IMR-90 (cell line): ENCODE measurements at places on chromosomes 2 and 18. TPM values are rescaled to one million over a fixed set of nuclear protein-coding genes. Genes with fewer than 3 reads are reported as not detected.

DNA sequence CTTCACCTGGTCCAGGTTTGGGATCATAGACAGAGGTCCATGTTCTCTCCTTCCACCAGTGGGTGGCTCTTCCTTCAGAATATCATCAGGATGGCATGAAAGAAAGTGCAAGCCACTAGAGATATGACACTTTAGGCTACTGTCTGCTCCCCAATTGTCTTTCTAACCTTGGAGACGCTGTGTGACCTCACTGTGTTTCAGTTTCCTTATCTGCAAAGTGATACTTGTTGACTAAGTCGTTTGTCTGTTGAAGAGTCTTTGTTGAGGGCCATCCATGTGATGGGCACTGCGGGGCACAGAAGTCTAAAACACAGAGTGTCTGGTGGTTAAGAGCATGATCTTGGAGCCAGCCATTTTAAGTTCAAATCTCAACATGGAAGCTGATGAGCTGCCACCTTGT, 259.9 kb upstream of the THSD7B start:
- H3K27me3 ChIP-seq = no peaks in the 10 kb centered on the region
- no peak overlapping the region for H3K4me3 ChIP-seq
- no peaks in the 10 kb centered on the region for H3K4me1 ChIP-seq
- DNase-seq = no peak

DNA sequence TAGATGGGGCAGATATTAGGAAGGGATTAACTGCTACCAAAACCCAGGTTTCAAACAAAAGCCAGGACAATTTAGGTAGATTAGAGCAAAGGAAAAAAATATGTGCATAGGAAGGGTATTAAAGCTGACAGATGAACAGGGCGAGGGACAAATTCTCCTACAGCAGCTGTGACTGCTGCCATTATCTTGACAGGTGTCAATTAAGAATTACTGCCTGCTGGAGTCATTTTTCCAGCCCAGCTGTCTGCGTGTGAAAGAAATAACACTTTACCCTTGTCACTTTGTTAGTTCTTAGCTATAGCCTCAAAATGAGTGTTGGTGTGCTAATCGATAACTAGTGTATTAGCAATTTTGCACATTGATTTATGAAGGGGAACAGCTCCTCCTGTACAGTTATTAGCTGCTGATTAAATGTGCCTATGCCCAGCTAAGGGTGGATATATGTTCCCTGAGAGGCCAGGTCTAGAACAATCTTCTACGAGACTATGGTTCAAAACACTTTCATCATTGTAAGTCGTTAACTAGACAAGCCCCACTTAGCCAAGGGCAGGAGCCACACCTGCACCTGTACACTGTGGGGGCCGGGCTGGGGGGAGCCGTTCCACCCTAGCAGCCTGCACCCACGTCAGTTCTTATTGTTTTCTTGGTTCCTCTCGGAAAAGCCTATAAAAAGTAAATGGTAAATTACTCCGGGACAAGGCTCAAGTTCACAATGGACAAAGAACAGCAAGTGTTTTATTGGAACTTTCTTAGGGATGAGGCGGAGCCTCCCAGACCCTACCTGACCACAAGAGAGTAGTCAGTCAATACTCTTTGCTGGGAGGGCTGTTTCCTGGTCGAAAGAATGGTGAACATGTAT, 7.7 kb downstream of the TSHZ1 start:
- no peaks in the 10 kb centered on the region for H3K36me3 ChIP-seq
- H3K27ac ChIP-seq = no peak overlapping the region
- H3K27me3 ChIP-seq = no peaks in the 10 kb centered on the region
- no peak overlapping the region for H3K4me3 ChIP-seq
- DNase-seq = no peak

DNA sequence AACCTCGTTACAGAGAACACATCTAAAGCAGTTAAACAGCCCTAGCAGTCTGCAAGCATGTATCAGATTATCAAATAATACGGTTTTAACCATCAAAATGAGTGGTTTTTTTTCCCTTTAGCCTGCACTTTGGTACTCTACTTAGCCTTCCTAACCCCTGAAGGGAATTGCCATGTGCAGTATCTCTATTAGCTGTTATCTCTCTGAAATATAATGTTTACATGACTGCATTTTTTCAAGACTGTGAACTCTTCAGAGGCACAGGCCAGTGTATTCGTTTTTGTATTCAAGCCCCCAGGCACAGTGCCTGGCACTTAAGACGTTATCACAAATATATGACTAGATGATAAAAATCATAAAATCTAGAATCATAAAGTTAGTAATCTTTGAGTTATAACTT, 509.5 kb downstream of the PARD3B start:
- peaks cover 8% of the 10 kb centered on the region for H3K4me1 ChIP-seq
- no peak for DNase-seq
- H3K36me3 ChIP-seq = no peaks in the 10 kb centered on the region

DNA sequence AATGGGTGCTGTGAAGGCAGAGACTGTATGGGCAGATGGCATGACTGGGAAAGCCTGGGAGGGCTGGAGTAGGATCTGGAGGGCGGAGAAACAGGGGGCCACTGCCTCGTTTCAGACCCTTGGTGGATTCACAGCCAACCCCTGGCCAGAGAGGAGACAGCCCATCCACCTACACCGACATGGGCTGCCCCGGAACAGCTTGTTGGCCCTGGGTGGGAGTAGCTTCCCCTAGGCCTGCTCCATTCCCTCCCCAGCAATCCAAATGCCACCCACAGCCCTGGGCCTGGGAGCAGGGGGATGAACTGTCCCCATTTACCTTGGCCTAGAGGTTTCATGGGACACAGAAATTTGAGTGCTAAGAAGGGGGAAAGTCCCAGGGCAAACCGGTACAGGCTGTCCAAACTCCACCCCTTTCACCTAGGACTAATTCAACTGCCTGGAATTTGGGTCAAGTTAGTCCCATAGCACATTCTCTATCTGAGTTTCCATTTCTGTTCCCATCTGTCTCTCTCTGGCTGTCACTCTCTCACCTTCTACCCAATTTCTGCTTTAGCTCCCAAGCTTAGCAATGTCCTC, 37.0 kb downstream of the LBH start:
- no peak overlapping the region for H3K27ac ChIP-seq
- DNase-seq = no peak
- H3K4me1 ChIP-seq = peaks cover 19% of the 10 kb centered on the region
- H3K36me3 ChIP-seq = no peaks in the 10 kb centered on the region
- H3K4me3 ChIP-seq = no peak overlapping the region

Gene CAMKMT
- total RNA-seq = 6.7 and 6.8 TPM in 2 replicates

DNA sequence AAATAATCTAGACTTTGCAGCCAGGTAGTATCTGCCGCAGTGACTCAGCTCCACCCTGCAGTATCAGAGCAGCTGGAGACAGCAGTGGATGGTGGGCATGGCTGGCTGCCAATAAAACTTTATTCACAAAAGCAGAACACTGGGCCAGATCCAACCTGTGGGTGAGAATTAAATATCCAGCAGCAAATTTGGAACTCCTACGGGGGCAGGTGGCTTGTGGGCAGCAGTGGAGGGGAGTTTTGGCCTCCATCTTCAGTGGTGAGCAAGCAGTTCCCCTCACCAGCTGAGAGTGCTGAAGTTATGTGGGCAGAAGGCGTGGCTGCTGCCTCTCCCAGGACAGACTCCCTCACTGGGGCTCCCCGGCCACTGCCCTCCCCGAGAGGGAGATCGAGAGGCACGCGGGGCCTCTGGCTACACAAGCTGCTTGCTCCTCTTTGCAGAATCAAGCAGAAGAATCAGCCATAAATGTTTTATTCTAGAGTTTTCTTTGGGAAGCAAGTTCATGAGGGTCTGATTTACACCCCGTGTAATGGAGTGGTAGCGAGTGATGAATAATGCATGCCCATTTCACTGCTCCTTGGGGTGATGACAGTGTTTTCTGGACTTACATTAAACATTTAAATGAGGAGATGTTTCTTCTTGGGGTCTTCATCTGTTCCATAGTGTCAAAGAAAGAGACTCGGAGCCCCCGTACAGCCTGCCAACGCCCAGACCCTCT, 204.3 kb downstream of the SEPTIN10 start:
- H3K27ac ChIP-seq = no peak overlapping the region
- peaks cover 6% of the 10 kb centered on the region; the same call in 1 of the 2 replicates for H3K4me1 ChIP-seq

DNA sequence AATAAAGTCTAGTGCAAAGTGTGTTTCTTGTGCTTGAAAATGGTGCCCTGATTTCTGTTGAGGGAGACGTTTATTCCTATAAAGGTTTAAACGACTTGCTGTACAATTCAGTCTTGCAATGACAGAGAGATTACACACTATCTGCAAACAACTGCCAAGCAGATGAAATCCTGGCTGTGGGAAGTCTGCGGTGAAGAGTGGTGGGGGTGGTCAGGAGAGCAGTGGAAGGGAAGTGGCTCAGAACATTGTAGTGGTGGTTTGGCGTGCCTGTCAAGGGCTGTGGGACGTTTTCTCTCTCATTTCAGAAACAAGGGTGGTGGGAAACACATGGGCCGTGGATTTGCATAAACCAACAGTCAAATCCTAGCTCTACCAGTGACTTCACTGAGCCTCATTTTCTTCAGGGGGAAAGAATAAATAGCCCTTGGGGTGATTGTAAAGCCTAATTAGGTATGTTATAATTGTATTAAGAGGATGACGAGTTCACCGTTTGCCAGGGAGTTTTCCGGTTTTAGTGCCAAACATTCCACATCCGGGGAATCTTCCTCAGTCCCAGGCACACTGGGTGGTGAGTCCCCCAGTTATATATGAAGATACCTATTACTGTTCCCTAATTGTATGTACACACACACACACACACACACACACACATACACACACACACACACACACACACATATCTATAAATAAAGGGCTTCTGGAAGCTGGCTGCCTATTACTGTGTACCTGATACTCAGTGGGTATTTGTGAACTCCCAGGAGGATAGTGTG, 115.0 kb downstream of the SPTBN1 start:
- DNase-seq = peak; percentile 97
- no peaks in the 10 kb centered on the region for H3K36me3 ChIP-seq
- peak overlapping the region; percentile 16 for H3K27ac ChIP-seq
- peaks cover 35% of the 10 kb centered on the region for H3K4me1 ChIP-seq
- no peaks in the 10 kb centered on the region for H3K27me3 ChIP-seq
- no peak overlapping the region for H3K4me3 ChIP-seq

- 0 out of 2 replicates have a peak, but pooled peaks cover 2% of the 10 kb centered on the region for H3K4me1 ChIP-seq
- peaks cover 10% of the 10 kb centered on the region for H3K36me3 ChIP-seq
- H3K27me3 ChIP-seq = no peaks in the 10 kb centered on the region
- peak; percentile 12 for DNase-seq
- H3K4me3 ChIP-seq = no peak overlapping the region
These were observed 91.7 kb downstream of the KLF7 start for GRCh38 chr2:207073801-207074678.

DNA sequence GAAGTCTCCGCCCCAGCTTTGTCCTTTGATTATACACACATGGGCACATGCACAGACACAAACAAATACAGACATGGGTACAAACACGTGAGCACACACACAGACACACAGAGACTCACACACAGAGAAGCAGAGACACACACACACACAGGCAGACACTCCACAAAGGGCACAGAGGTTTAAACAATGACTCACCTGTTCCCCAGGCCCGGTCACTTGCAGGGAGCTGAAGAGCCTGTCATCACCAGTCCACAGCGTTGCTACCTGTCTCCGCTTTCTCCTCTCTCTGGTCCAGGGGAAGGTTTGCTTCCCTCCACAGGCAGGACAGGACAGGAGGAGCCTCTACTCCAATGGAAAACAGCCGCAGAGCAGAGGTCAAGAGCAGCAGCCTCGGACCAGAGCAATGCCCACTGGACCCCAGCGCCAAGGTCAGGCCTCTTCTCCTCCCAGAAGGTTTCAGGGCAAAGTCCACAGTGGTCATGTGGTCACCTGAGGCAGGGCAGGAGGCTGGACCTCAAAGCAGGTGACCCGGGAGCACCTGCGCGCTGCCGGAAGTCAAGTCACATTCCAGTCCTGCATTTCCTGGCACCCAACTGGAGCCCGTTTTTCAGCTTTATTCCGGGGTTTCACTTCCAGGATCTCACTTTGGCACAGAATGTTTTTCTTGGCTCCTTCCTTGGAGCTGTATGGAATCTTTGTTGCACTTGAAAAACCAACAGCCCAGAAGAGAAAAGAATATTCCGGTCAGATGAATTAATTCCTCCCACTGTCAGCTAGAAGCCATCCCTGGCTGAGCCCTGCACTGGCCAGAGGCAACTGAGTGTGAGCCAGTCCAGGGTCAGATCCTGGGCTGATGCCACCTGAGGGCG, at the start of gene RAB17:
Gene RAB17 (minus strand): TSS at position 463 of the 869 bp plus-strand sequence. CDS start 4,580 bp downstream, outside the sequence.
- no peak within 1 kb of the TSS for H3K4me3 ChIP-seq
- H3K27me3 ChIP-seq = no peaks in the 10 kb centered on the region
- H3K36me3 ChIP-seq = no peaks in the 10 kb centered on the region
- no peak within 1 kb of the TSS for H3K27ac ChIP-seq

DNA sequence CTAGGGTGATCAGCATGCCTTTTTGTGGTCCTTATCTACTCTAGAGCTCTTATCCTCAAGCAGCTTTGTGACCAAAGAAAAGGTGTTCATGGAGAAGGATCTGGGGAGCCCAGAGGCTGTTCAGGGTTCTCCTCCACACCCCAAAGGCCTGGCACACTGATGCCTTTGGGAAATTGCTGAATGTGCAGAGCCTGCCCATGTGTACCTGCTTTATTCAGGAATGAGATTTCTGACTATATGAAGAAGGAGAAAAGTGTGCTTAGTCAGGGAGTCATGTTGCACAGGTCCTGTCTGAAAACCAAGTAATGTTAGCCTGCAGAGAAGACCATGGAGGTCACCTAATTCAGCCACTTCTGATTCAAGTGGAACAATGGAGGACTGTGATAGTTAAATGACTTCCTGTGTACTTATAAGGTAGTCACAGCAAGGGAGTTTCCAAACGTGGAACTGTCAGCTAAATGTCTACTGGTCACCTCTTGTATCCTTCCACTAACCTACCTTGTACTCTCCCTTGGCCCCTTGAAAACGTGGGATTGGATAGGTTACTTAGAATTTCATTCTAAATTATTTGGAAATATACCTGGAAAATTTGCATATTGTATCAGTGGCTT, 81.3 kb downstream of the LIMS1 start:
- peaks cover 38% of the 10 kb centered on the region for H3K4me1 ChIP-seq
- no peak for DNase-seq
- H3K4me3 ChIP-seq = no peak overlapping the region

Gene DUSP19
- 1.4 and 2.5 TPM in 2 replicates for total RNA-seq

- H3K36me3 ChIP-seq = no peaks in the 10 kb centered on the region
- no peak overlapping the region for H3K4me3 ChIP-seq
- DNase-seq = no peak
- H3K4me1 ChIP-seq = peaks cover 2% of the 10 kb centered on the region; the same call in 1 of the 2 replicates
- H3K27ac ChIP-seq = no peak overlapping the region
- peaks cover 6% of the 10 kb centered on the region; the same call in 1 of the 2 replicates for H3K27me3 ChIP-seq
These were observed 7.5 kb downstream of the CATIP start for GRCh38 chr2:218364196-218364595.

GRCh38 chr2:160087854-160088745, 25.7 kb upstream of the PLA2R1 start:
- peak; percentile 25 for DNase-seq
- no peaks in the 10 kb centered on the region for H3K4me1 ChIP-seq
- no peak overlapping the region for H3K27ac ChIP-seq
- no peaks in the 10 kb centered on the region for H3K36me3 ChIP-seq
- H3K27me3 ChIP-seq = peaks cover 4% of the 10 kb centered on the region

DNA sequence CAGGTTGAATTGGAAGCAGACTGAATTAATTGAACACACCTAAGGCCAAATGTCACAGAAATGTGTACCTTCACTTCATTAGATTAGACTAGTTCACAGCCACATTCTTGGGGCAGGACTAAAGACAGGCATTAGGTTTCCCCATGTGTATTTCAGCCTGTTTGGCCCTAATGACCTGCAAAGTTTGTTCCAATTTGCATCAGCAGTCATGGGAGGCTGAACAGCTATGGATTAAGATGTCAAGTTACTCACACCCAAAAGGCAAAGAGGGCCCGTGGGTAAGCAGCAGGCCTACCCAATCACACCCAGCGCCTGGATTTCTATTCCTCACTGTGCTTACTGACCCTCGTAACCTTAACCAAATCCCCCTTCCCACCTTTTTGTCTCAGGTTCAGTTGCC, 99.6 kb upstream of the RIOK3 start:
- H3K27ac ChIP-seq = no peak overlapping the region
- no peak overlapping the region for H3K4me3 ChIP-seq
